Activated CD8-positive, alpha-beta memory T cell treated with anti-CD3 and anti-CD28 coated beads for 1 hour (primary cell): ENCODE measurements at places on chromosomes 7 and 10.

- DNase-seq = no peak
These were observed 176.5 kb downstream of the TCF7L2 start for GRCh38 chr10:113126229-113127201.

- DNase-seq = no peak
These were observed 197.7 kb downstream of the SEMA3A start for GRCh38 chr7:83996879-83997278.

DNA sequence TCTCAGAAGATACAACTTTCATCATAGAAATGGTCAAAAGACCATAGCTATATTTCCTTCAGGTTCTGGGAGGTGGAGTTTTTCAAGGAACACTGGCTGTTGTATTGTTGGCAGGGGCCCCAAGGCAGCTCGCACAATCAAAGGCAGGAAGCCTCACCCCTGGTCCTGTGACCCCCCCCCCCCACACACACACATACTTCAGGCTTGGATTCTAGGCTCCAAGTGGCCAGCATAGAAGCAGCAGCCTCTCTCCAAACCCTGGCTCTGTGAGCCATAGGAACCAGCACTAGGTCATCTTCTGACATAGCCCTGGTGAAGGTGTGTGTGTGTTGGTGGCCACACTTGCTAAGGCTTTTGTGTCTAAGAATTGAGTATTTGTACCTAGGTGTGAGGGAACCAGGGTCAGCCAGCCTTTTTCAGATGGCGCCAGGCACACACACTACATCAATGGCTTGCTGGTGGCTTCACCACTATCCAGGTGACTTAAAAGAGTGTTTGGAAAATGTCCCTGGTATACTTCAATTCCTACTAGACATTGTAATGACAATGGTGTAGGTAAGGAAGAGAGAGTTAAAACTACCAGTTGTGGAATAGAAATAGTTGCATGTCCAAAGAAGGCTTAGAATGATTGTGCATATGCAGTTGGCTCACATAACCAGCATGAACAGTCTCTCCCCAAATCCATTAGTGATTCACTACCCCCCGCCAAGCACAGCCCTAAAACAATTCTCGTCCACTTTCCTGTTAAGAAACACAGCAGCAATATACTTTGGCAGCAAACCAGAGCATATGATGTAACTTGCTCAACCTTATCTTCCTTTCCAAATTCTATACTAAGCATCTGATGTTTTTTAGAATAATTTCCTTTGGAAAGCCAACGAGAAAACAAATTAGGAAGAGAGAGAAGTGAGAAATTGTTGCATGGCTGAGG, 91.3 kb downstream of the AVL9 start:
- no peak for DNase-seq

DNA sequence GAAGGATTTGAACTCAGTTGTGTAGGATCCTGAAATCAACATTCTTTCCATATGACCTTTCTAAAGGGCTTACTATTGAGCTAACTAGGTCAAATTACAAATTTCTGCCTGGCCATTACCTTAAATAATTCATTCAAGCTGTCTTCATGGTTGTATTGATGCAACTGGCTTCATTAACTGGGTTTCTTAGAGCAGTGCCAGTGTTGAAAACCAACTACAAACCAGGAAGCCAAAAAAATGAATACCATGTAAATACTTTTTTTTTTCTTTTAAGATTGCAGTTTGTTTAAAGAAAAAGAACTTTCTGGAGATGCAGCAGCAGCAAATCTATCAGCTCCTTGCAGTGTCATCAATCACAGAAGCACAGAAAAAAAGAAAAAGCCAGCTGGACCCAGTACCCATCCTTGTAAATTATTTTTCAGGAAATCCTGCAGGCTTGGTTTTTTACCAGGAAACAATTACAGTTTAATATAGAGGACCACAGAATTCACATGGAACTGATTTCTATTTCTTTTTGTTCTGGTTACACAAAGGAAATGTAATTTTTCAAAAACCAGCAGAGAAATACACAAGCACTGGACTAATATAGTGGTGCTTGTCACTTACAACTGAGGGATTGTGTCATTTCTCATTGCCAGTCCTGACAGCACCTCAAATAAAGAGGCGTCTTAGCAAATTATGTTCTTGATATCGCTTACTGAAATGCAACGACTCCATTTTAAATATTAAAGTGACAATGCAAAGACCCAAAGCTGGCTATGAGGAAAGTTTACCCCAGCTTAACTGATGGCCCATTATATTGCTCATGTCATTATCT, 131.9 kb downstream of the TMEM26 start:
- DNase-seq = no peak

- no peak for DNase-seq
These were observed 239.6 kb downstream of the TRIL start for GRCh38 chr7:28718545-28718944.

DNA sequence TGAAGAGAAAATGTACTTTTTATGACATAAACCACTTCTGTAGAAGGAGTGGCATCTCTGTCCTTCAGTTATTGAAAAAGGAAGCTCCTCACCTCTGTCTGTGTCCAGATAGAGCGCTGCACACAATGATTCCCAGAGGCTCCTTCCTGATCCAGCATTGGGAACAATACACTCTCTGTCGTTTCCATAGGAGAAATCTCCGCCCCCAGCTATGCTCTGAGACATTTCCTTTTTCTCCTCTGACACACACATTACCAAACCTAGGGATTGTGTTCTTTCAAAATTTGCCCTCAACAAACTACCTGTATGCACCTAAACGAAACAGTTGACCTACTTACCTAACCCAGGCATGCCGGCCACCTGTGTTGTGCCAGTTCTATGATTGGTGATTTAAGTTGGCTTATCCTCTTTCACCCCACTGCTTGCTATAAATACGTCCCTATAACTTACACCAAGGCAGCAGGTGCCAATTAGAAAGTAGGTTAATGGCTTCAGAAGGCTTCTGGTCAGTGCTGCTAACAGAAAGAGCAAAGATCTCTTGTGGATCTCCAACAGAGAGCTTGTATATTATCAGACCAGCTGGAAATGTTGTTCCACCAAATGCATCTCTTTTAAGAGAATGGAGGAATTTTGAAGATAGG, 140.1 kb upstream of the JCAD start:
- DNase-seq = no peak

- DNase-seq = no peak
These were observed 126.0 kb downstream of the NRBF2 start for GRCh38 chr10:63258920-63259678.

GRCh38 chr10:1662438-1663025, 74.8 kb downstream of the ADARB2 start:
- DNase-seq = no peak

- no peak for DNase-seq
These were observed 569.1 kb upstream of the KCND2 start for GRCh38 chr7:119703895-119704294.

DNA sequence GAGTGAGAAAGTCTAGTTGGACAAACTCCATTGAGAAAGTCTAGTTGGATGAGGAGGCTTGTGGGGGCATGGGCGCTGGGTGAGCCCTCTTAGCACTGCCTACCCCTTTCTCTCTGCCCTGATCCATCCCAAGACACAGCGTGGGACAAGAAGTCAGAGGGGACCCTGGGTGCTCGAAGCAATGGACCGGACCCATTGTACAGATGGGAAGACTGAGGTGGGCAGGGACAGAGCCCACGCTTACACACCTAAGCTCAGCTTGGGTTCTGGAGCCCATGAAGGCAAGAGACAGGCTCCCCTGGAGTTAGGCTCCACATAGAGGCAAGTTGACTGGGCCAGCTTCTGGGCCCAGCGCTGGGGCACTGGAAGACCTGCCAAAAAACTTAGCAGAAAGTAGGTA, 126.8 kb upstream of the TNRC18 start:
- DNase-seq = no peak

DNA sequence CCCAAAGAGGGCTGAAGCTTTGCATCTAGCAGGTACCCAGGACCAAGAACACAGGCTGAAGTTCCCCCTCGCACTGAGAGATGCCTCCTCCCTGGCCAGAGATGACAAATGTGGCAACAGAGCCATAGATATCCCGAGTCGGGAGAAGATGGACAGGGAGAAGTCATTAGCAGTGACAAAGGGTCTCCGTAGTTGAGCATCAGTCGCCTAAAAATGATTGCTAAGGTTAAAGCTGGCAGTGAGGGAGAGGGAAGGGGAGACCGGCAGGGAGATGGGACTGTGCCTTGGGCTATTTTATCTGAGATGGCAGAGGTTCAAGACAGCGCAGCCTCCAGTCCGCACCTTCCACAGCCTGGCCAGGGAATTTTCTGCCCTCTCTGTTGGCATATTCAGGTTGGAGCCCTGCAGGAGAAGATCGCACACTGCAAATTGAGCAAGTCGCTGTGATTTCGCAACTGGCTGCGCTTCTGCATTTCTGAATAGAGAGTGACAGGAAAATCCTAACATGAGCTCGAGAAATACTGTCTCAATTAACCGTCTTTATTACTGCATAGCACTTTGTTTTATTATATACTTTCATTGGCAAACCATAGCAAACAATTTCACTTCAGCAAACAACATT, 238.9 kb upstream of the GPR26 start:
- DNase-seq = no peak

DNA sequence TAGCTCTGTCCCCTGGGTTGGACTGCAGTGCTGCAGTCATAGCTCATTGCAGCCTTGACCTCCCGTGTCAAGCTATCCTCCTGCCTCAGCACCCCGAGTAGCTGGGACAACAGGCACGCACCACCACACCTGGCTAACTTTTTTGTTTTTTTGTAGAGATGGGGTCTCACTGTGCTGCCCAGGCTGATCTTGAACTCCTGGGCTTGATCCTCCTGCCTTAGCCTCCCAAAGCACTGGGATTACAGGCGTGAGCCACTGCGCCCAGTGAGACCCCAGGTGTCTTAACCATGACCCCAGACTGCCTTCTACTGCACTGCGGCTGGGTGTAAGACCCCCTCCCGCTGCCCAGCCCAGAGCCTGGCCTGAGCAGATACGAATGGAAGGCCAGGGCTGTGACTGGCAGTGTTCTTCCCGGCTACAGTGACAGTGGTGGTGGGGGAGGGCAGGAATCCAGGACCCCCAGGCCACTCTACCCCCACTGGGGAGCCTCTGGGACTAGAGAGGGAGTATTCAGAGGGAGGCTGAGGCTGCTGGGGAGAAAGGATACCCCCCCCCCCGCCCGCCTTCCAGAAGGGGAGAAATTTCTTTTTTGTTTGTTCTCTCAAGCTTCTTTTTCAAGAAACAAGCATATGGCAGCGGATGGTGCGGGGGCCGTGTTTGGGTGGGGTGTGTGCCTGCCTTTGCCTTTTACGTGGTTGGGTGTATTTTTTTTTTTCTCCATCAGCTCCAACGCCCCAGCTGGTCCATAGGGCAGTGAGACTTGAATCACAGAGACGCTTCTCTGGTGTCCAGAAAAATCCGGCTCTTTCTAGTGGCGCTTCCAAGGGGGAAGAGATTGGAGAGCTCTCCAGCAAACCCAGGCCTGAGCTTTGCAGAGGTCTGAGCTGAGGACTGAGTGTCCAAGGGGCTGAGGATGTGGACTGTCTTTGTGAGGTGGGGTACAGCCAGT, 36.6 kb downstream of the GTF2IRD1 start:
- no peak for DNase-seq

DNA sequence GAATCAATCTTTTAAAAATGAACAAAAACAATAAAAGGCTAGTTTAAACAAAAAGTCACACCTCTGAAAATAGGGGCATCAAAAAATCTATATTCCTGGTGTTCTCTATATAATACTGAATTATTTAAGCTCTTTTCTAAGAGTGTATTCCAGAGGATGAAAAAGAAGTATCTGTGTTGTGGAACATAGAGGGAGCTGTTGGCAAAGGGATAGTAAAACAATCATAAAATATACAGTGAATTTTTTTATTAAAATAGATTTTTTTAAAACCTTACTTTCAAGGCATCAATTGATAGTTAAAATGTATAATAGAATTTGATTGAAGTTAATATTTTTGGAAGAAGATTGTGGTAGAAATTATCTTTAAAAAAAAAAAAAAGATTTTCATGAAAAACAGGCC, 1409.1 kb upstream of the CELF2 start:
- DNase-seq = no peak

DNA sequence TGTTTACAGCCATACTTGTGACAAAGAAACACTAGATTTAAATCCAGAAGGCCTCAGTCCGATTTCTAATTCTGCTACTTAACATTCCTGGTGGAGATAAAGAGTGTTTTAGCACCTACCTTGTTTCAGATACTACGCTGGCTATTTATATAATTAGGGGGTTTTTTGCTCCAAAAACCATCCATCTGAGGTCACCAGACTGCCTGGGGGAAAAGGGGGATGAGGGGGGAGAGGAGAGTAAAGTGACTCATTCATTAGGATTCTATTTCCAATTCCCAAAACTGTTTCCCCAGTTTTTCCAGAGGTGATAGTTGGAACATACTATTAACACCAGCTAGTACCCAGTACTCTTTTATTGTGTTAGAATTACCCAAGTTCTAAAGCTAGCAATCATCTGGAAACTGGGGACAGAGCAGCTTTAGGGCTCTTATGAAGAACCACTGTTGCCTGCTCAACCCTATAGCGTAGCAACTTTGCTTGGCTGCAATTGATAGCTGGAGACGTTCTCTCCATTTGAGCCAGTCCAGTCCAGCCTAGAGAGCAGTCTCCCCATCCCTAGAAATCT, 6.6 kb downstream of the GCC1 start:
- no peak for DNase-seq

DNA sequence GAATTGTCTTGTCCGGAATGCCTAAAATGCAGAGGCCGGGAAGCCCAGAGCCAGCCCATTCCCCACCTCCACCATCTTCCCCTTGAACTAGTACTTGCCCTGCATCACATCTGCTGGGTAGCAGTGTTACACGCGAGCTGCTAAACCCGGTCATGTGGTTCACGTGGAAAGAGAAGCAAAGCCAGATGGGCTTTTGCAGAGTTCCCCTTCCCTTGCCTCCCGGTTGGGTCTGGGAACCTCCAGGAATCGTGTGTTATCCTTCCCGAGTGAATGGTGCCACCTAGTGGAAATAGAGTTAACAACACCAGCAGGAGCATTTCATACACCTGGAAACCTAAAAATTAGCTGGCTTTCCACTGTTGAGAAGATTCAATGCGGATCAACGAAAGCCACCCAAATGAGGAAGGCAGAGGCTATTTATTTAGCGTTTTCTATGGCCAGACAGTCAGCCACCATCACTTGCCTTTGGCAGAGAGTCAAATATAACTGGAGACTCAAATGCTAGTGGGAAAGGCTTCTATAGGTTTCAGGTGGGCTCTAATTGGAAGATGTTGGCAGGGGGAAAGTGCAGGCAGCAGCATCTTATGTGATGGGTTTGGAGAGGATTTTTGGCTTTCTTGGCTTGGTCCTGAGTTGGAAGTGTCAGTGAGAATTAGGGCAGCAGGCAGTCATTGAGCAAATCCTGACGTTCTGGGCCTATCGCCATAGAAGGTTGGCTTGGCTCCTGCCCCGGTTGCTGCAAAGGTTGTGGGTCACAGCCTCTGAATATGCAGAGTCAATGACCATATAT, 12.9 kb upstream of the DENND2A start:
- no peak for DNase-seq
